ENCODE measurements at places on chromosomes 3 and 15. TPM values are rescaled to one million over a fixed set of nuclear protein-coding genes. Genes with fewer than 3 reads are reported as not detected.

NANOGP8 gene
- total RNA-seq: 0.75 TPM

OR4M2 gene
- not detected for total RNA-seq

KNG1 gene
- total RNA-seq: not detected

HRG gene
- total RNA-seq: 0.16 TPM

BUB1B gene
- 30.9 TPM for total RNA-seq

CCDC191 gene
- 5.2 TPM for total RNA-seq

FMN1 gene
- total RNA-seq: 1.2 TPM

DNASE1L3 gene
- total RNA-seq: not detected

SPG21 gene
- 63.1 TPM for total RNA-seq

GOLGA8M gene
- total RNA-seq: 1.6 TPM

GOLGA8T gene
- 0.61 TPM for total RNA-seq

IP6K1 gene
- 43.4 TPM for total RNA-seq

ESYT3 gene
- 0.44 TPM for total RNA-seq

- DNase-seq: no peak
Observed at GRCh38 chr3:47004369-47005211, 25.1 kb downstream of the NBEAL2 start.

- DNase-seq: no peak
Observed at GRCh38 chr3:50395070-50395860, 35.9 kb upstream of the TMEM115 start.

DNA sequence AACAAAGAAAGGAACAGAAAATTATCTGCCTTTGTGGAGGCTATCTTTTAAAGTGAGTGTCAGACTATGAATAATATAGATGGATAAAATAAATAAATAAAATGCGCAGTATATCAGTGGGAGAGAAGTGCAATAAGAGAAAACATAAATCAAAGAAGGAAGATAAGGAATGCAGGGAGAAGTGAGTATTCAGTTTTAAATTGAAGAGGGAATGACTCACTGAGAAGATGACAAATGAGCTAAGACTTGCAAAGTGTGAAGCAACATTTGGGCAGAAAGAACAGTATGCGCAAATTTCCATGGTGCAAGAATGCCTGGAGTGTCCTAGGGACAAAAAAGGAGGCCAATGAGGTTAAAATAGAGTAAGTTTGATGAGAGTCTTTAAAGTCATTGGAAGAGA lies 1300.1 kb upstream of the ALCAM start:
- peak; percentile 68 for DNase-seq

DNA sequence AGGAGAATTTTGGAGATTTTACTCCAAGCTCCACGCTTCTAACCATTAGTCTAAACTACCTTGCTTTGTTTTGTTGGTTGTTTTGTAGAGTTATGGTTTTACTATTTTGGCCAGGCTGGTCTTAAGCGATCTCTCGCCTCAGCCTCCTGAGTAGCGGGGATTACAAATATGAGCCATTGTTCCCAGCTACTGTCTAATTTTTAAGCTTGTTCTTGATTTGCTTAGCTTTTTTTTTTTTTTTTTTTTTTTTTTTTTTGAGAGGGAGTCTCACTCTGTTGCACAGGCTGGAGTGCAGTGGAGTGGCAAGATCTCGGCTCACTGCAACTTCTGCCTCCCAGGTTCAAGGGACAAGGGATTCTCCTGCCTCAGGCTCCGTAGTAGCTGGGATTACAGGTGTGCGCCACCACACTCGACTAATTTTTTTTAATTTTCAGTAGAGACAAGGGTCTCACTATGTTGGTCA lies 28.5 kb downstream of the EFCAB12 start:
- DNase-seq: peak; percentile 55

- no peak for DNase-seq
Observed at GRCh38 chr3:77191014-77191413, 151.1 kb downstream of the ROBO2 start.

DNA sequence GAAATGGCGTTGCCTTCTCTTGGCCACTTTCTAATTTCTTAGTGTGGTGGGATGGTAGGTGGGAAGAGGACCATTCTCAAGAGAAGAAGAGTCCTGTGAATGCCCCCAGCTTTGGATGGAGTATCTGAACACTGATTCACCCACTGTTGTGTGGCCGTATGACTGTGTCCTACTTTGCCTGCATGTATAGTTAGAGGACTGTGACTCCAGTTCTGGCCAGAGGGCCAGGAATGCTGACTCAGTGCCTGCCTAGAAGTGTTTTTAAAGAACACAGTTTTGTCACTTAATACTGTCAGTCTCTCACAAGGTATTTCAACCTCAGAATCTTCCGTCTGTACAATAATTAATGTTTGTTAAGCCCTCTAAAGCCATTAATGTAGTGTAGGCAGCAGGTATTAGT lies 2.1 kb downstream of the SEC61A1 start:
- DNase-seq: peak; percentile 54

GRCh38 chr15:68528626-68529290 lies 50.0 kb upstream of the CORO2B start:
- no peak for DNase-seq

GRCh38 chr15:64749167-64749566 lies 26.2 kb downstream of the RBPMS2 start:
- peak; percentile 72 for DNase-seq

DNA sequence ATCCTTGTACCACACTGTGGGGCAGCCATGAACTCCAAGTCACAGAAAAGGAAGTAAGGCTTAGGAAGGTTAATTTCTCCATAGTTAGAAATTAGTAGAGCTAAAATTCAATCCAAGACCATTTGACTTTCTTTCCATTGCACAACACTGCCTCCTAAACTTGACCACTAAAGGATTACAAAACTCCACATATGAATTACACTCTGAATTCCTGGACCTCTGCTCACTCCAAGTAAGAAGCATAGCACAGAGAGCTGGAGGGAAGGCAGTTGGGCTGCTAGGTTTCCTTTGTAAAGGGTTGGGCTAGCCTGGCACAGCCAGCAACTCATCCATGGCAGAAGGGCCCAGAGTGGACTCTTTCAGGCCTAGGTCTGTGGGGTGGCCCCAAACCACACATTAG lies 134.4 kb downstream of the MYLK start:
- peak; percentile 86 for DNase-seq

DNA sequence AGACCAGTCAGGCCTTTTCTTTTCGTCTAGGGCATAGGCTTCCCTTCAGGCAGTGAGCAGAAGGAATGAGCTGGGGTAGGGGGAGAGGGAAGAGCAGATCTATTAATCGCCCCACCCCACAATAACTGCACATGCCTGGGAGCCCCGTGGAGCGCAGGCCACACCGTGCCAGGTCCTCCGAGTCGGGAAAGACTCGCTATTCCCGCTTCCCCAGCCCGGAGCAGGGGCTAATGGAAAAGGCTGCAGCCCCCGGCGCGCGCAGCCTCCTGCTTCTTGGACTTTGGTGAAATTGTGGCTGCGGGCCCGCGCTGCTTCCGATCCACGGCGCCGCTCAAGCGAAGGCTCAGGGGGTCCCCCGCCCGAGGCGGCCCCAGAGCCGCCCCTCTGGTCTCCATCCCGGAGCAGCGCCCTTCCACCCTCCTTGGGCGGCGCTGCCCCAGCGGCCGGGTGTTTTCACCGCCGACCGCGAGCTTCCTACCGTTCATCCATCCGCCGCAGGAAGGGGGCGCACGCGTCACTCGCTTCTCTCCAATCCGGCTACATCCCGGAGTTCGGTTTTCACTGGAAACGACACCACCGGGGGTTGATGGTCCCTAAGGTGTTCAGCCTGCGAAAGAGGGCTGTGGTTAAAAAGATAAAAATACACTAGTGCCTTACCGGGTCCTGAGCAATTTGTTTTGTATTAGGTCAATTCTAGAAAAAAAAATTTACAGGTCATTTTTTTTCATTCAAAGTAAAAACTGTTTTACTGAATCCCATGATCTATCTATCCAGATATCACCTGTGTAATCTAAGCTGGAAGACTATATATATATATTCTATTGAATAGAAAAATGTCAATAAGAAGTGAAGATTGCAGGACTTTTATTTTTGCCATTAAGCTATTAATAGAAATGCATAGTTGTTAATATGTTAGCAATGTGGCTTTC lies 4.4 kb upstream of the SYNM start:
- peak; percentile 71 for DNase-seq

DNA sequence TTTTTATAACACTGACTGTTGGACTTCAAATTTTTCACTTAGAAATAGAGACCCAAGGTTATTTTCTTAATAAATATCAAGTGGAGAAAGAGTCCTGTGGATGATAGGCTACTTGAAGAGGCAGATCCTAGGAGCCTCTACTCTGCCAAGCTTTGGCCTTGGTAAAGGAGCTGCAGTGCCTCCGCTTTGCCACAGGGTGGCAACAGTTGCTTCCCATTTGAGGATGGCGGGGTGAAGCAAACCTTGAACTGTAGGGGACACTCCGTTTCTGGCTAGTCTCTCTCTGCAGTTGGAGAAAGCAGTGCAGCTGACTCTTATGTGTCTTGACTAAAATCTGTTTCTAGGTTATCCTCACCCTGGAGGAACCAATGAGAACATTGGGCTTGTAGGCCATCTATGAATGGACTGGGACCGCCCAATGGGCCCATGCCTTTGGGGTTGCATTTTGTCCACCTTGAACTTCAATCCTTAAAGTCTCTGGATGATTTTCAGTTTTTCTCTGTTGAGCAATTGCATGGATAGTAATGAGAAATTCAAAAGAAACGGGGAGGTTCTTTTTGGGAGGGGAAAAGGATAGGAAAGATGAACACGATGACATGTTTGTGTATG lies 9.8 kb downstream of the SCG5 start:
- peak; percentile 70 for DNase-seq

- no peak for DNase-seq
Observed at GRCh38 chr15:77066971-77067690, 3.8 kb downstream of the TSPAN3 start.

DNA sequence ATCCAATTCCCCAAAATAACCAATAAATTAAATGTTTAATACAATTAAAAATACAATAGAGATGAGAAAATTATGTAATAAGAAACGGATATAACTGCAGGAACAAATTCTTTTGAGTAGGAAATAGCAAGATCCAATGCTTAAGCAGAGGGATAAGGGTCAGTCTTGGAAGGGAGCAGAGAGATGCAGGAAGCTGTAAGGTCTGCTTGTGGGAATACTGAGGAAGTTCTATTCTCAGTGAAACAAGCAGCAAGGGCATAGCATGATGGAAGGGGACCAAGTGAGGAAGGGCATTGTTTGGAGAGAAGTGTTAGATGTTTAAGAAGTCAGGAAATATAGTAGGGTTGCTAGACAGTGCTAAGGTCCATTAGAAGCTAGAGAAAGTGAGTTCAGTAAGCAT lies 409.0 kb downstream of the TBC1D5 start:
- DNase-seq: no peak

- no peak for DNase-seq
Observed at GRCh38 chr3:116442331-116443021, 2.8 kb downstream of the LSAMP start.

- no peak for DNase-seq
Observed at GRCh38 chr15:100022391-100022790, 289.2 kb upstream of the LYSMD4 start.

DNA sequence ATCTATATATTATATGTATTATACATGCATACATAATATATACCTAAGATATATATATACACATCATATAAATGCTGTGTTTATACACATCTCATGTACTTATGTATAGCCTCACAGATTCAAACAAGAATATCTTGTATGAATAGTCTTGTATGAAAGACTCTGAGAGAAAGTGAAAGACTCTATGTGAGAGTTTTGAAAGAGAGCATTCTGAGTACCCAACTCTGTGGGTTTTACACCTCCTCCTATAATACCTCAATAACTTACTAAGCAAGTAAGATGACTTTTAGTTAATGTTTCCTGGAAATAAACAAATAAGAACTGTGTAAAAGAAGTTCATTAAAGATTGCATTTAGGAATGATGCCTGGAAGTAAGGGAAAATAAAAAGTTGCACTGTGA lies 108.1 kb upstream of the GMNC start:
- DNase-seq: no peak

GRCh38 chr3:122488262-122488973 lies 26.3 kb downstream of the KPNA1 start:
- no peak for DNase-seq

DNA sequence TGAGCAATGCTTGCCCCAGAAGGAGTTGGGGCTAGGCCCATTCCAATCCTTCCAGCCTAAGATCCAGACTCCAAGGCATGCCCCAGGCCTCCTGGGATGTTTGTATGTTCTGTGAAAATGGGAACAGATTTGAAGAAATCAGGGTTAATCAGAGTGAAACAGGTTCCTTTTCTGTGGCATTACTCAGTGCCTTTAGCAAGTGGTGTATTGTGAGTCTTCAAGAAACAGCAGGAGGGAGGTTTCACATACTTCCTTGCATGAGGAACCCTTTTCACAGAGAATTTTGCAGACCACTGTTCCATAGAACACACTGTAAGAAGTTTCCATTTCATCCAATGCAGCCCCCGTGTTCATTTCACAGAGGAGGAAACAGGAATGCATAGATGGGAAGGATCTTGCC lies 8.4 kb upstream of the CDC25A start:
- no peak for DNase-seq

GRCh38 chr3:127970966-127971592 lies 56.0 kb downstream of the KBTBD12 start:
- DNase-seq: peak; percentile 66

DNA sequence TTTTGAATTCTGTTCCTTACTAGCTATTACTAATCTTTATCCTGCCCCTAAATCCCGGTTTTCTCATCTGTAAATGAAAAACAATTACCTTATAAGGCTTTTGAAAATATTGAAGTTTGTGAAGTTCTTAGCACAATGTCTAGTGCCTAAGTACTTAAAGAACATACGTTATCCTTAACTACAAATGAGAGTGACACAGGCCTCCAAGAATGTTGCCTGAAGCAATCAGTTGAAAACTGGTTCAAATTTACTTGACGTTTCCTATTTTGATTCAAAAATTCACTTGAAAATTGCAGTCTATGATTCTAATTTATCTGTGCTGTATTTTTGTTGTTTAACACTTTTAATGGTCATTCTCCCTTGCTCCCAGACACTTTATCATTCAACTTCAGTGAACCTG lies 3.2 kb downstream of the SENP7 start:
- DNase-seq: peak; percentile 37

DNA sequence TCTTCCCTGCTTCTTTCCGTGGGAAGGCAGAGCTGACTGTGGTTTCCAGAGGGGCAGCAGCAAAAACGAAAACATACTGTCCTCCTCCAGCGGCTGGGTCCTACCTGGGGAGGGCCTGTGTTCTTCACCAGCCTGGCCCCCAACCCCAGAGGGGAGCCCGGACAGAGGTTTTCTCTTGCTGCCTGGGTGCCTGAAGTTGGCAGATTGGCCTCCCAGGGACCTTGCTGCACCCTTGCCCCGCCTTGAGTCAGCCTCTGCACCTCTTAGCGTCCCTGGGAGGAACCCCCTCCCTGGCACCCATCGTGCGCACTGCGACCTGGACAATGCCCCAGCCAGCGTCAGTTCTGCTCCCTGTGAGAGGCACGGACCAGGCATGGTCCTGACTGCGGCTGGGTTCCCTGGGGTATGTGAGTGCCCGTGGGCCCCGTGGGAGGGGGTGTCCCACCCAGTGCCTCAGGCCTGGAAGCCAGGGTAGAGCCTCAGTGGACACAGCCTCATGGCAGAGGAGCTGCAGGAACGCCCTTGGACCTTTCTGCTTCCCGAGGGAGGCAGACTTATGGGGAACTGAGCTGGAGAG lies 56.8 kb upstream of the PRR23E start:
- DNase-seq: no peak

DNA sequence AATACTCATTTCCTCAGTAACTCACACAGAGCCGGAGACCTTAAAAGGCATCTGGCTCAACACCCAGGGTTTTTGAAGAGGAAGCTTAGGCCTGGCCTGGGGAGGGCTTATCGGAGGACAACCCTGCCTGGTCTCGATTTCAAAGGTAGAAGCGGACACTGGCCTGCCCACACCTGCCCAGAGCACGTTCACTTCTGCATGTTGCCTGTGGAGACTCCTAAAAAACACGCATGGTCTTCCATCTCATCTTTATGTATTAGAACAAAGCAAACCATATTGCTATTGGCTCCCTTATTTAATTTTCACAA lies 55.5 kb upstream of the FURIN start:
- no peak for DNase-seq
